AG10803 (cell line): ENCODE measurements at places on chromosomes 4 and X.

GRCh38 chr4:6910340-6910959, 824 bp downstream of the TBC1D14 start:
- no peak for DNase-seq

DNA sequence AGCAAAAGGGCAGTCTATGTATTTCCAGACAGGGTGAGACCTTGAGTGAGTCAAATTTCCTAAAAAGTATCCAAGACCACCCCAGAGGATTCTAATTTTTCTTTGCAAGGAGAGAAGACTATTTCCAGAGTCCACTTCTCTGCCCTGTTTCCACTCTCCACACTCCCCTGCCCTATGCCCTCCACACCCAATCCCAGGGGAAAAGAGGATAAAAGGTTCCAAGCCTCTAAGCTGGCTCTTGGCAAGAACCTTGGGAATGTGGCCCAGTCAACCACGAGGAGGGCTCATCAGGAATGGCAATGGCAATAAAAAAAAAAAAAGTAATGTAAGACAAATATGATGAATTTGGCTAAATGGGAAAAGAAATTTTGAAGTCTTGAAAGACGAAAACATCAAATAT, 65.9 kb downstream of the SRPX start:
- DNase-seq, result peak; percentile 31

DNA sequence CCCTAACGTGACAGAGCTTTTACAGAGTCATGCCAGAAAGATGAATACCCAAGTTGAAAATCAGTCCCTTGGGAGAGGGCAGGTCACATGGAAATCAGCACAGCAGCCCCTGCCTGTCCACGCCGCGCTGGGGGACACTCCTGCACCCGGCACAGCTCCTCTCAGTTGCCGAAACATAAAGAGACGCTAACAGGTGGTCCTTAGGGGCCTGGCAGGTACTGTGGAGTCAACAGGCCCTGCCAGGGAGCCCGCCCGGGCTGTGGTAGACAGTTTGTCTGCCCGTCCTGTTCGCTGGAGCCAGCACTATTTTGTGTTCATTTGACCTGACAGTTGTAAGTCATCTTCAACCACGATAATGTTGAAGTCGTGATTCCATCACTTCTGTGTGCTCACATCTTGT, 30.5 kb downstream of the NELFA start:
- DNase-seq, result no peak

- no peak for DNase-seq
Measured at GRCh38 chr4:93761286-93761685, 67.3 kb upstream of the ATOH1 start.

GRCh38 chr4:183823434-183823833, 81.7 kb upstream of the STOX2 start:
- peak; percentile 75 for DNase-seq

DNA sequence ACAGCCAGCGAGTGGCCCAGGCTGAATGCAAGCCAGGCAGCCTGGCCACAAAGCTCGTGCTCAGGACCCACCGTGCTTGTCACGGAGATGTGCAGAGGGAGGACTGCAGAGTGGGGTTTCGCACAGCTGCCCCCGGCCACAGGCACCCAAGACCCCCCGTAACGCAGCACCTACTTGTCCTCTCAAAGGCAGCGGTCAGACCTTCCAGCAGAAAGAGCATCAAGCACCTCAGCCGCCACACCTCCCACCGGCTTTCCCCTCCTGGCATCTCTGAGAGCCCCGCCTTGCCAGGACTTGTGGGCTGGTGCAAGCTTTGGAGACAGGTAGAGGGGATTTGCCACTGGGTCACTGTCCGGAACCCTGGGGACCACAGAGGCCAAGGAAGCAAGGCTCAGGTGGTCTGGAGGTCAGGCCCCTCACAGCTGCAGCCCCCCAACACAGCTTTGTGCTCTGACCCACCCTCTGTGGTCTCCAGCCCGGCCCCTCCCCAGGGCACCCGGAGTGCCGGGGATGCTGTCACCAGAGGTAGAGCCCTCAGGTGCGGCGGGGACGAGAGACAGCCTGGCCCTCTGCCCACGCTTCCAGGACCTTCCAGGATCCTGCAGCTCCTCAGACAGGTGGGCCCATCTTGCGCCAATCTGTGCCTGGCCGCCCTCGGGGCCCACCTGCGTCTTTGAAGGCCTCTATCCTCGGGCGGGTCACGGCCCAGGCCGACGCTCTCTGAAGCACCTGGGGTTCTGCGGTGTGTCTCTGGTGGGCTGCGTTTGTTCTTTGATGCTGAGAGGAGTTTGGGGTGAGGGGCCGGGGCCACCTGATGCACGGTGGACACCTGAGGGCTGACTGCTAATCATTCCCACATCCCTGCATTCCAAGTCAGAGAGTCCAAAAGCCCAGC, 34.4 kb upstream of the HMX1 start:
- DNase-seq, result no peak

DNA sequence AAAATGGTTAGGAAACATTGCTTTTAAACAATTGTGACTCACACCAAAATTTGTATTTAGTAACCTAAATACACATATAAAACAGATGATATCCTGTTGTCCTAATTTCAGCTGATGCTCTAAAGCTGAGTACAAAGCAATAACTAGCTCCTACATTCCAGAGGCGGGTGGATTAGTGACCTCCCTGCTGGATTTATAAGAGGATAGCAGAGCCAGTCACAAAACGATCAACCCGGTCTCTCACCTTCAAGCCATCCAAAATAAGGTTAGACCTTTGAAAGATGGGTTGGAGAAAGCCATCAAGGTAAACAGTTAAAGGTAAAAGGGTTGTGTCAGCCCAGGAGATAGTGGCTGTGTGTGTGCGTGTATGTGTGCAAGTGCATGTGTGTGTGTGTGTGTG, 43.2 kb upstream of the SFRP2 start:
- DNase-seq, result no peak

DNA sequence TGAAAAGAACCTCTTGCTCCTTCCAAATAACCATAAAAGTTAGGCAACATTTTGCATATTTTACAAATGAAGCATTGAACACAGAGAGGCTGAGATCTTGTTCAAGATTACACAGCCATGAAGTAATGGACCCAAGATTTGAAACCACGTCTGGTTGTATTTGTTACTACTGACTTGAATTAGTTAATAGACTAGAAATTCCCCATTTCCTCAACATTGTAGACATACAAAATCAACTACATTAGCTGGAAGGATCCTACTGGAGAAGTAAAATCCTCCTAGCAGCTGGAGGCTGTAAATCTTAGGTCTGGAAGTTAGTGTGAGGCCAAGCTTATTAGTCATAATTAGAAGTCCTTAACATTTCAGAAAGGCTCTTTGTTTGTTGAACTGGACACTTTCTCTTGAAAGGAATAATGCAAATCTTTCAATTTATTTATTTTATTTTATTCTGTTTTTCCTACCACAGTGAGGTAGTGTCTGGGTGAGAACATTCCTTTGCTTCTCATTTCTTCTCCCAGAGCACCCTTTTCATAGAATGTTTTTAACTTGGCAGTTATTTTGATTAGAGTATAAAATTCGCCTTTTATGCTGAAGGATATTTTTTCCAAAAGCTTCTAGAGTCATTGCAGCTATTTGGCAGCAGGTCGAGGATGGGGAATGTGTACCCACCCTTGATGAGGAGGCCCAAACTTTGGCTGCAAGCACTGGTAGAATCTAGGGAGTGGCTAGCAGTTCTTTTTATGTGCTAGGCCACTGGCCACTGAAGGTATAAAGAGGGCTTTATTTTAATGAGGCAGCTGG, 62.0 kb upstream of the CLNK start:
- peak; percentile 66 for DNase-seq

DNA sequence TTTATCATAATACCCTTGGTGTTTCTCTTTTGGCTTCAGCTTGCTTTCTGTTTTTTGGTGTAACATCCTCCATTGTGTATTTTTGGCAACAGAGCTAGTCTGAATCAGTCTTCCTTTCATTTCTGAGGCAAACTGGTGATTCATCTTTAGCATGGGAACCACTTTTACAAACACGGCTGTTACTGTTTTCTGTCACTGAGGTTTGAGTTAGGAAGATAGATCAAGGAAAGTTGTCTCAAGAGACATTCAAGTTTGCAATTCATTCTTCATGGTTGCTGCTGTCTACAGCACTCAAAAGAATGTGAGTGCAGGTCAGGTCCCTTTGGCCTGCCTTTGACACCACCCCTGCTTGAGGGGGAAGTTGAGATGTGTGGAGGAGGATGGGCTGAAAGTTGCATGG, 36.3 kb downstream of the IL21 start:
- peak; percentile 84 for DNase-seq

GRCh38 chr4:137213372-137214173, 318.7 kb downstream of the PCDH18 start:
- peak; percentile 39 for DNase-seq

- no peak for DNase-seq
Measured at GRCh38 chr4:81966676-81967075, 407.1 kb downstream of the HNRNPD start.

- DNase-seq, result no peak
Measured at GRCh38 chr4:67624939-67625338, 66.4 kb downstream of the STAP1 start.

DNA sequence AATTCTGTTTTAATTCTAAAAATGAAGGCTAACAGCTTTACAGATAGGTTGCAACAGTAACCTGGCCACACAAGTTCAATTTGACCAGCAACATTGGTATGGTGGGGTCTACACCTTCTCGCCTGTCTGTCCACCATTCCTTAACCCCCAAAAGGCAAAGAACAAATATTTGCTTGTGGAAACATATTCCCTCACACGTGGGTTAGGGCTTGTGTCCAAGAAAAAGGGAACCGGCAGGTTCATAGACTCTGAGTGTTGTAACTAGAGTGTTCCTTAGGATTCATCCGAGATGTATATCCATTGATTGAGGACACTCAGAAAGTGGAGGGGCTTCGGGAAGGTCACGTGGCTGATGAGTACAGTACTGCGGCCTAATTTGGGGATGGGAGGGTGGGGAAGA, 54.1 kb downstream of the C4orf51 start:
- DNase-seq, result no peak

- peak; percentile 49 for DNase-seq
Measured at GRCh38 chr4:68272380-68272779, 26.9 kb upstream of the TMPRSS11B start.

GRCh38 chrX:9148615-9149399, 114.9 kb upstream of the FAM9B start:
- DNase-seq, result peak; percentile 82

GRCh38 chr4:7805533-7806337, 133.9 kb downstream of the AFAP1 start:
- DNase-seq, result peak; percentile 98

DNA sequence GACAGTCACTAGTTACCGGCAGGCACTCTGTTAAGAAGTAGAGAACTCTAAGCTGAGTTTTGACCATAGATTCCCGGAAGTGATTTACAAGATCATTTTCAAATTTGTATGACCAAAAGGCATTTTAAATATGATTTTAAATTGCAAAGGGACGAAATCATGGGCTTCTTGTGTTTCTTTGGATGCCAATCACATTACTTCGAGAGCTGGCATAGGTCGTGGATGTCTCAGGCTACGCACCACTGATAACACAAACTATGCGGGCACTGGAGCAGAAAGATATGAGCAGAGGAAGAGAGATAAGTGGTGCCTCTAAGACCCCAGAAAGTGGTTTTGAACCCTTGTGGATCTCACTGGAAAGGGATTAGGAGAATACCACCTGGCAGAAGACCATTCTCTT, 294.2 kb upstream of the FTHL17 start:
- no peak for DNase-seq

DNA sequence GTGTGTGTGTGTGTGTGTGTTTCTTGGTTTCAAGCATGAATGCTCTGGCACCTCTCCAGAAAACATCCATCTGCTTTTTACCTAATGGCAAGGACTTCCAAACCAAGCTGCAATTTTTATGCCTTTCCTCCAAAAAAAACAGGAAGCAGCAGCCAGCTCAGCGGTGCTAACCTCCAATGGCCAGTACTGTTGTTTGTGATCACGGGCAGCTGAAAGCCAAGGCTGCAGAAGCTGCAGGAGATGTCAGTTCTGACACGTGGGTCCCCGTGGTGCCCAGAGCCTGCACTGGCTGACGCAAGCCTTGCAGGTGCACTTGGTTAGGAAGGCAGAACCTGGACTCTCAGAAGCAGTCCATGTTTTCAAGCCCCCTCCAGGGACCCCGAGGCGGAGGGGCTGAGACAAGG, 313.6 kb upstream of the DDX53 start:
- DNase-seq, result peak; percentile 22

DNA sequence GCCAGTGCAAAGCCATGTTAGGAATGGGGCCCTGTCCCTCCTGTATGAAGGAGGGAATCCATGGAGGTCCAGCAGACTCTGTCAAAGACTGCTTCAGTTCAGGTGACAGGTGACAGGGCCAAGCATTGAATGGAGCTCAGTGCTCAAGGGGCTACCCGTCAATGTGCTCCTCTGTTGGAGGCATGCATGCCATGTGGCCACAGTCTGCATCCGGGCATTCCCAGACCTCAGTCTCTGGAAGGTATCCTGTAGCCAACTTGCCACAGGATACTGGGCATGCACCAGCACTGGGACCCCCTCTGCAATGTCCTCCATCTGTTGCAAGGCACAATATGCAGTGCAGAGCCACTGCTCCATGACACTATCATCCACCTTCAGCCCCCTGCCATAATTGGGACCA, 136.1 kb upstream of the GATB start:
- DNase-seq, result no peak

GRCh38 chr4:9875516-9875915, 94.1 kb downstream of the DRD5 start:
- no peak for DNase-seq

GRCh38 chr4:95910749-95911148, 70.9 kb downstream of the PDHA2 start:
- DNase-seq, result no peak

GRCh38 chrX:8741981-8742380, 10.0 kb upstream of the ANOS1 start:
- DNase-seq, result no peak

- DNase-seq, result no peak
Measured at GRCh38 chr4:1446502-1447386, 40.5 kb upstream of the NKX1-1 start.
